ENCODE measurements at places on chromosomes 16 and 17.

GRCh38 chr17:48579471-48579759 is 1.3 kb upstream of the HOXB4 start:
- DNase-seq: no peak

- no peak for DNase-seq
These were observed 18.7 kb downstream of the TNS4 start for GRCh38 chr17:40482722-40483121.

- no peak for DNase-seq
These were observed 54.6 kb upstream of the TBX2 start for GRCh38 chr17:61345061-61345460.

GRCh38 chr17:80395402-80396151 is 19.4 kb upstream of the ENDOV start:
- DNase-seq: peak; percentile 20

- no peak for DNase-seq
These were observed 49.3 kb upstream of the CDR2 start for GRCh38 chr16:22423716-22424115.

- peak; percentile 57 for DNase-seq
These were observed 60.7 kb upstream of the GRIN2A start for GRCh38 chr16:10242916-10243315.

DNA sequence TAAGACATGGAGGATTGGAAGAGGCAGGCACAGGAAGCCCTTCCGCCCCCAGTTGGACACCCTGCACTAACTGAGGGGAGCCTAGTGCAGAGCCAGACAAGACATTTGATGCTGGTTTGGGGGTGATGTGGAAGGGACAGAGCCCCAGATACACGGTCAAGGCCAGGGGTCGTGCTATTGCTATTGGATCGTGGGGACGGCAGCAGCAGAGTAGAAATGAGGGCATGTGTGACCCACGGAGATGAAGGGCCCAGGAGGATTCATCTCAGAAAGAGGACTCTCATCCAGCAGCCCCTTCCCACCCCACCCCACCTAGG is 2.0 kb upstream of the VAMP2 start:
- DNase-seq: no peak

GRCh38 chr17:17556671-17557070 is 34.8 kb downstream of the PEMT start:
- DNase-seq: no peak

GRCh38 chr16:23567602-23568001 is 10.1 kb downstream of the UBFD1 start:
- no peak for DNase-seq

- no peak for DNase-seq
These were observed 151.5 kb upstream of the SDK2 start for GRCh38 chr17:73795730-73796129.

GRCh38 chr17:17708816-17709215 is 27.6 kb downstream of the RAI1 start:
- DNase-seq: no peak

- no peak for DNase-seq
These were observed 35.4 kb downstream of the NXPH3 start for GRCh38 chr17:49610883-49611584.

GRCh38 chr17:66727634-66728570 is 107.0 kb upstream of the CACNG5 start:
- peak; percentile 55 for DNase-seq

DNA sequence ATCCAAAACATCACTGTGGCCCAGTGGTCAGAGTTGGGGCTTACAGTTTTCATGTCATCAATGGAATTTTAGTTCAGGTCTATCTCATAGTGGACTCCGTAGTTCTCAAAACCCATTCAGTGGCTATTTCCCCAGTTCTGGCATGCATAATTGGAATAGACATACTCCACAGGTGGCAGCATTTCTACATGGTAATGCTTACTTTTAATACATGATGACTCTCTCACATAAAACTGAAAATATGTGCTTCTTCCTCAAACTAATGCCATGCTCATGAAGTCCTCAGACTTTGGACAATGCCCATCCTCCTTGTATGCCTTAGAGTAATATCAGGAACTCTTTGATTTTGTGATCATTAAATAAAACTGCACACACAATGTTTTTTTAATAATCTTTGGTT is 857.4 kb upstream of the GOT2 start:
- no peak for DNase-seq

GRCh38 chr16:24053099-24053946 is 202.8 kb upstream of the CACNG3 start:
- DNase-seq: no peak

DNA sequence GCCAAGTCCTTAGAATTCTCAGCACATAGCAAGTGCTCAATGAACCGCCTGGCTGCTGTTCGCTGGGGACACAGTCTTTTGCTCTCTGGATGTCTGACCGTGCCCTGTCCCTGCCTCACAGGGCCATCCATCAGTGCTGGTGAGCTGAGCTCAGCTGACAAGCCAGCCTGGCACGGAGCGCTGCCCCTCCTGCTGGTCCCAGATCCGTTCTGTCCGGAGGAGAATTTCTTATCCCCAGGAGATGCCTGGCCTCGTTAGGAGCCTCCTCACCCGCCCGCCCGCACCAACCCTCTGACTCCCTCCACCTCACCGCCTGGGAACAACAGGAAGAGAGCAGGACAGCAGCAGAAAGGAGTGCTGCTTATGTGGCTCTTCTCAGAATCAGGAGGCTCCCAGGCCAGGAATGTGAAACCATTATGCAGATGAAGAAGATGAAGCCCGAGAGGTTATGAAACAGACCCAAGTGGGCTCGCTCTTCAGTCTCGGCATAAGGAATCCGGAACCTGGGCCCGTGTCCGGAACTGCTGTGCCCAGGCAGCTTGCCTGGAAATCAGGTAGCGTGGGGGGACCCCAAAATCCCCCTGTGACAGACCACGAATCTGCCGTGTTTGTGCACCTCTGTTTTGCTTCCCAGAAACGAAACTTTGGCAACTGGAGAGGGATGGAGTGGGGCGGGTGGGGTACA is 28.8 kb upstream of the RMI2 start:
- DNase-seq: no peak

GRCh38 chr16:17228048-17228707 is 242.6 kb downstream of the XYLT1 start:
- no peak for DNase-seq

DNA sequence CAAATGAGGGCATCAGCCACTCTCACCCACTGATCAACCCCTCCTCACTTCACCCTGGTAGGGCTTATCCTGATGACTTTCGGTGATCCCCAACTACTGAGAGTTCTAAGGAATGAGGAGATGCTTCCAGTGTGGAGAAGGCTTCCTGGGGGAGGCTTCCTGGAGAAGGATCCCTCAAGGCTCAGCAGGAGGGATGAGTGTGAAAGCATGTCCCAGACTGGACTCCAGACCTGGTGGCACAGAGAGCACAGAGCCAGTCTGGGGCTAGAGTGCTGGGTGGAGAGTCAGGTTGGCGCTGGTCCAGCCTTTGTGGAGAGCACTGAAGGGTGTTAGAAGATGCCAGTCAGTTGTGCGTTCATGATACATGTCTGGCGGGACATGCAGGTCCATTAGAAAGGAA is 53.7 kb downstream of the PLD6 start:
- no peak for DNase-seq

GRCh38 chr17:21397341-21398190 is 21.4 kb downstream of the KCNJ12 start:
- DNase-seq: no peak

DNA sequence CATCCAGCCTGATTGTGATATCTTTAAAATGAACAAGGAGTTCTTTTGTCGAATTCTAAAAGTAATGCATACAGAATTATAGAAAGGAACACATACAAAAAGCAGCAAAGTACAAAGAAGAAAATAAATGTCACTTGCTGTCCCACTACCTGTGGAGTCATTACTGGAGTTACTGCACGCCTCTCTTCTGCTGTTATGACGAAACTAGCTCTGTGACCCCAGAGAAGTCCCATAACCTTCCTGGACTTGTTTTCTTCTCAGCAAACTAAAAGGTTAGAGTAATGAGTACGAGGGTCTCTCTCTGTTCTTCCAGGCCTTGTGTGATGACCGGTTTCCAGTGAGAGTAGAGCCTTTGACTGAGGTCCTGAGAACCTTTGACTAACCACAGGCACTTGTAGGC is 26.9 kb downstream of the BANP start:
- no peak for DNase-seq

DNA sequence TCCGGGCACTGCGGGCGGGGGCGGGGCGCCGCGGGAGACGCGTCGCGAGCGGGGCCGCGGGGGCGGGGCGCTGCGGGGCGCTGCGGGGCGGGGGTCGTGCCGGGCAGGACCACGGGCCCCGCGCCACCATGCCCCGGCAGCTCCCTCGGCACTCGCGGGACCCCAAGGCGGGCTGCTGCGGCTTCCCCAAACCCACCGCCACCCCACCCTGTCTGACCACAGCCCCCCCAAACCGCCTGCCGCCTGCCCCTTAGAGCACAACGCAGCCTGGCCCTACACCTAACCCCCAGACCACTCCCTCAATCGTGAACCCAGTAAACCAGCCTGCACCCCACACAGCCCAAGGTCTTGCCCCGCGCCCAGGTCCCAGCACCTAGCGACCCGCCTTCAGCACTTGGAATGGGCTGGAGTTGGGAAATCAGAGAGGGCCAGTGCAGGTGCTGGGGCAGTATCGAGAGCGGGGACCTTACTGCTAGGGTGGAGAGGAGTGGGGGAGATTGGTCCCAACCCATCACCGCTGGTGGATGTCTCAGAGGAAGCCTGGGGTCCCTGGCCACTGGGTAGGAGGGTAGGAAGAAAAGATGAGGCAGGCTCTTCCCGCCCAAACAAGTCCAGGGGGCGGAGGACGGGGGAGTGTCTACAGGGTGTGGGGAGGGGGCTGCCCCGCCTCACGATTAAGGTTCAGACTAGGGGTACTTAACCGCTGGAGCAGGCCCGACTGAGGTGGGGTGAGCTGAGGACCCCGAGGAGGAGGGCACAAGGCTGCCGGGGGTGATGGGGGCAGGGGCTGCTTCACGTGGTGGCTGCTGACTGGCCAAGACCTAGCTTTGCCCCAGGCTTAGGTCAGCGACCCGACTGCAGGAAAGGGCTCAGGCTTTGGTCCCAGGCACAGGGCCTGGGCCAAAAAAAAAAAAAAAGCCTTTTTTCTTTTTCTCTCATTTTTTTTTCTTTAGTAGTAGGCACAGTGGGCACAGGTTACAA is 539 bp upstream of the VAMP2 start:
- no peak for DNase-seq

GRCh38 chr17:31554930-31555329 is 163.5 kb downstream of the RAB11FIP4 start:
- no peak for DNase-seq

- DNase-seq: no peak
These were observed 58.4 kb downstream of the NXN start for GRCh38 chr17:921161-921560.

GRCh38 chr17:74759243-74759801 is 10.9 kb downstream of the NHERF1 start:
- peak; percentile 80 for DNase-seq

- DNase-seq: no peak
These were observed 69.0 kb upstream of the NLK start for GRCh38 chr17:27973258-27974044.

DNA sequence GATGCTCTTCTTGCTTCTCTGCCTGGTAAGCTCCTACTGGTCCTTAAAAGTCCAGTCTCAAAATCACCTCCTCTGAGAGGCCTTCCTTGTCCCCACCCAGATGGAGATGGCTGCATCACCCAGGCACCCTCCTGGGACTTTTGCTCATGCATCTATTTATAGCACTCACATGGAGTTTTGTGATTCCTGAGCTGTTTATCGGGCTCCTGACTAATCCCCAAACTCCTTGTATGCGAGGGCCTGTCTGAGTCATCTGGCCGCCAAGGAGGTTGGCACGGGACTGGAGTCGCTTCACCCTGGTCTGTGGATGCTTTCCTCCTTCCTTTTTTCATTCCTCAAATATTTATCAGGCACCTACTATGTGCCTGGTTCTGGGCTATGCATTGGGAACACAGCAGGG is 2.3 kb upstream of the MAP2K3 start:
- DNase-seq: no peak

GRCh38 chr16:86783636-86784626 is 205.6 kb downstream of the FOXL1 start:
- DNase-seq: no peak

- DNase-seq: no peak
These were observed 40.8 kb downstream of the RPA1 start for GRCh38 chr17:1870592-1870991.

DNA sequence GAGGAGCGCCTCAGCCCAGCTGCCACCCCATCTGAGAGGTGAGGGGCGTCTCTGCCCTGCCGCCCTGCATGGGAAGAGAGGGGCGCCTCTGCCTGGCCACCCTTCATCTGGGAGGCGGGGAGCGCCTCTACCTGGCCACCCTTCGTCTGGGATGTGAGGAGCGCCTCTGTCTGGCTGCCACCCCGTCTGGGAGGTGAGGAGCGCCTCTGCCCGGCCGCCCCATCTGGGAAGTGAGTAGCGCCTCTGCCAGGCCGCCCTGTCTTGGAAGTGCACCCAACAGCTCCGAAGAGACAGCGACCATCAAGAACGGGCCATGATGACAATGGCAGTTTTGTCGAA is 114.4 kb upstream of the CES5A start:
- no peak for DNase-seq

- DNase-seq: no peak
These were observed 91.9 kb downstream of the ABCC1 start for GRCh38 chr16:16041196-16041892.

DNA sequence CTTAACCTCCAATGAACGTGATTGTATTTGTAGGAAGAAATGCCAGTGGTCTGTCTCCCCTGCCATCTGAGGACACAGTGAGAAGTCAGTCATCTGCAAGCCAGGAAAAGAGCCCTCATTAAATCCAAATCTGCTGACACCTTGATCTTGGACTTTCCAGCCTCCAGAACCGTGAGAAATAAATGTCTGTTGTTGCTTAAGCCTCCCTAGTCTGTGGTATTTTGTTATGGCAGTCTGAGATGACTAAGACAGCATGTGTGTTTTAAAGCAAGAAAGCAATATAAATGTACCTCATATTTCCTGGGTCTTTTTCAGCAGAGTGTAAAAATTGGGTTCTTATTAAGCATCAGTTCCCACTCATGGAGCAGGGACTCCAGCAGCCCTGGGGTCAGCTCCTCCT is 177.9 kb upstream of the NLRP1 start:
- no peak for DNase-seq

- no peak for DNase-seq
These were observed 124.4 kb downstream of the SDK2 start for GRCh38 chr17:73519714-73520368.

DNA sequence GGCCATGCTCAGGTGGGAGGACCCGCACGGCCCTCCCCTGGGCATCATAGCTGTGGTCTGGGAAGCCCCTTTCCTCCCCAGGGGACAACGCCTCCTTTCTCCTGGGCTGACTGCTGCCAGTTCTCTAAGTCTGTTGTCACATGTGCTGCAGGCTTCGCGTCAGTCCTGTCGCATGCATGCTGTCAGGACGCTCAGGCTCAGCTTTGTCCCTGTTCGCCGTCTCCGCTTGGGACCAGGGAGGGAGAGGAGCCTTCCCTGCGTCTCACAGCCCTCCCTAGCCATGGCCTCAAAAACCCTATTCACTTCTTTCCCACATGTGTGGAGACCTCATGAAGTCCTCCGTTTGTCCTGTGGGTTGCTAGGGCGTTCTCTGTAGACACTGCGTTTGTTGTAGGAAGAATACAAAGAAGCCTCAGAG is 21.4 kb downstream of the LDHD start:
- DNase-seq: no peak

- no peak for DNase-seq
These were observed 22.9 kb downstream of the CDH11 start for GRCh38 chr16:65098916-65099315.

Measured in MV-4-11 (cell line).